Left colon (tissue), 2 donors: ENCODE measurements at places on chromosomes 2 and 18. TPM values are rescaled to one million over a fixed set of nuclear protein-coding genes. Genes with fewer than 3 reads are reported as not detected.

Gene EN1
- not detected for total RNA-seq

Gene STK11IP
- 35.5 TPM for total RNA-seq

Gene CLEC4F
- total RNA-seq, result 0.11 TPM

Gene AFF3
- 10.6 TPM for total RNA-seq

Gene MEP1B
- 11.3 TPM for total RNA-seq

Gene LDLRAD4
- 33.6 TPM for total RNA-seq

Gene KCNJ13
- not detected for total RNA-seq

Gene EPB41L3
- total RNA-seq, result 98.6 TPM

Gene L3MBTL4
- total RNA-seq, result 4.9 TPM

Gene ZAP70
- total RNA-seq, result 2.9 TPM

Gene LYG1
- total RNA-seq, result 0.55 TPM

Gene PLGLB2
- total RNA-seq, result not detected

Gene PSMA8
- total RNA-seq, result not detected

Gene TYW5
- total RNA-seq, result 6.0 TPM

Gene PAIP2B
- total RNA-seq, result 4.7 TPM

Gene SERPINB3
- total RNA-seq, result not detected

Gene SH2D6
- 4.7 TPM for total RNA-seq

Gene CAPN14
- 0.47 TPM for total RNA-seq

Gene ABCB11
- total RNA-seq, result 4.1 TPM

Gene CPO
- not detected for total RNA-seq

Gene RUFY4
- 0.76 TPM for total RNA-seq

Gene LTBP1
- 24.8 TPM for total RNA-seq

Gene RTKN
- 47.6 TPM for total RNA-seq

Gene DRC1
- not detected for total RNA-seq

Gene EMILIN2
- 18.1 TPM for total RNA-seq

Gene PAX8
- total RNA-seq, result 1.3 TPM

Gene ALPG
- total RNA-seq, result 0.56 TPM

Gene UPP2
- not detected for total RNA-seq

Gene FOXD4L1
- 0.20 TPM for total RNA-seq

Gene SCN1A
- total RNA-seq, result not detected

Gene NAT8
- total RNA-seq, result 0.73 TPM

Gene DYNC2LI1
- total RNA-seq, result 6.9 TPM

Gene RSAD2
- 7.8 TPM for total RNA-seq

Gene NEU4
- 124 TPM for total RNA-seq

Gene ELP2
- 36.3 TPM for total RNA-seq

Gene SLC30A3
- total RNA-seq, result not detected
